CD4-positive, alpha-beta T cell treated with Interleukin-2 at 100 ng/mL for 4 hours (primary cell): ENCODE measurements at places on chromosomes 2 and 18.

- no peak for DNase-seq
These were observed 21.0 kb downstream of the SNORC start for GRCh38 chr2:232890896-232891601.

GRCh38 chr18:63309422-63309821 lies 10.1 kb downstream of the BCL2 start:
- peak; percentile 30 for DNase-seq

DNA sequence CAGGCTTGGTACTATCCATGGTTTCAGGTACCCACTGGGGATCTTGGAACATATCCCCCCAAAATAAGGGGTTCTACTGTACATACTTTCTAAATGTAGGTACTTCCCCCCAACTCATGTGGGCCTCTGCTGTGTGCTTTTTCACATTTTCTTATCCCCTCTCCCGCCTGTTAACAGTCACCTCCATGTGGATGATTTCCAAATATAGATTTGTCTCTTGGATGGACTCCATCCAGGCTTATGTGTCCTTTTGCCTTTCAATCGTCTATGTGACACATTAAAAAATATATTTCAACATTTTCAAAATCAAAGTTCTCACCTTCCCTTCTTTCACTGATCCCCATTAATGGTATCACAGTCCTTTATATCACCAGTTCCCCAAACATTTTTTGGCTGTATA lies 44.4 kb downstream of the OSBPL6 start:
- no peak for DNase-seq

DNA sequence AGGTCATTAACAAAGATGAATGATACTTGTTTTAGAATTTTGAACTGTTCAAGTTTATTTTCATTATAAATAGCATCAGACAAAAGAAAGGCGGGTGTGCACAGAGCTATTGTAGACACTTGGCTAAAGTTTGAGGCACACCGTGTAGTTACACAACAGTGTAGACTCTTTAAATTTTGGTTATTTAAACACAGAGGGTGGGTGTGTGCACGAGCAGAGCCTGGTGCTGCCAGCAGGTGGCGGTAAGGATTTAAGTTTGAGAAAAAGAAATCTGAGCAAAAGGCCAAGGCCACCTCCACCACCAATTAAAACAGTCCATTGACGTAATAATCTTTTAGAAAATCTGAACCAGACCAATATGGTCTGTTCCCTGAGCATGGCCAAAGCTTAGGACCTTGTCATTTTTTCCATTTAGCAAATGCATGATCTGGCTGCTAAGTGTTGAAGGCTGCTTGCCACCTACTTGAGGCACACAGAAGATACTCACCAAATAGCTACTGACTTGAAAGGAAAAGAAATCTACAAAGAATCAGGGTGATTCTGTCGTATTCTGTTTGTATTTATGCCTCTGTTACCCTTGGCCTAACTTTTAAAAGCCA lies 14.3 kb downstream of the COPS7B start:
- peak; percentile 33 for DNase-seq

GRCh38 chr2:46097714-46098480 lies 199.3 kb upstream of the EPAS1 start:
- DNase-seq = no peak
